ENCODE measurements at places on chromosomes 3 and 15.
A peak's percentile ranks its signal among the peaks of the same experiment; 100 is the strongest.

GRCh38 chr3:62229908-62230307, 143.4 kb downstream of the FEZF2 start:
- DNase-seq = no peak

DNA sequence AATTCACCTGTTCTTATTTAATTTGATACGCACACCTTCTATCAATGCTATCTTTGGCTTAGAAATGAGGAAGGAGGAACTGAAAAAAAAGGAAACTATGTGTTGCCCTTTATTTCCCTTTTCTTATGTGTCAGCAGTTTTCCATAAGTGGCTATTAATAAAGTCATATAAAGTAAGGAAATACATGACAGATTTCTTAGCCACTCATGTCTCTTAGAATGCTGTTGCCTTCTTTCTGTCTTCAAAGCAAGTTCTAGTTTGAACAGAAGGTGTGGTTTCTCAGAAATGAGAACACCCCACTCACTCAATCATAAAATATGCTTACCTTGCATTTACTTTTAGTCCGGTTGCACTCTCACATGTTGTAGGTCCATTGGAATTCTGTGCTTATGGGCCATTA, 640.5 kb upstream of the GRM7 start:
- no peak for DNase-seq

GRCh38 chr3:129624347-129625071, 18.0 kb upstream of the PLXND1 start:
- DNase-seq = no peak

DNA sequence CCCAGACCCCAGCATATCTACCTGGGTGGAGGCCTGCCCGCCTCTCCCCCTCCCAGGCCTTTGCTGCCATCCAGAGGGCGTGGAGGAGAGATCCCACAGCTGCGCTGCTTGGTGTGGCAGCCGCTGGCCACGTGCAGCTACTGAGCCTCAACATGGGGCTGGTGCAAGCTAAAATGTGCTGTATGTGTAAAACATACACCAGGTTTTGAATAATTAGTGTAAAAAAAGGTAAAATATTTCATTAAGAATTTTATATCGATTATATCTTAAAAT, 95.8 kb downstream of the SEC22A start:
- DNase-seq = no peak

DNA sequence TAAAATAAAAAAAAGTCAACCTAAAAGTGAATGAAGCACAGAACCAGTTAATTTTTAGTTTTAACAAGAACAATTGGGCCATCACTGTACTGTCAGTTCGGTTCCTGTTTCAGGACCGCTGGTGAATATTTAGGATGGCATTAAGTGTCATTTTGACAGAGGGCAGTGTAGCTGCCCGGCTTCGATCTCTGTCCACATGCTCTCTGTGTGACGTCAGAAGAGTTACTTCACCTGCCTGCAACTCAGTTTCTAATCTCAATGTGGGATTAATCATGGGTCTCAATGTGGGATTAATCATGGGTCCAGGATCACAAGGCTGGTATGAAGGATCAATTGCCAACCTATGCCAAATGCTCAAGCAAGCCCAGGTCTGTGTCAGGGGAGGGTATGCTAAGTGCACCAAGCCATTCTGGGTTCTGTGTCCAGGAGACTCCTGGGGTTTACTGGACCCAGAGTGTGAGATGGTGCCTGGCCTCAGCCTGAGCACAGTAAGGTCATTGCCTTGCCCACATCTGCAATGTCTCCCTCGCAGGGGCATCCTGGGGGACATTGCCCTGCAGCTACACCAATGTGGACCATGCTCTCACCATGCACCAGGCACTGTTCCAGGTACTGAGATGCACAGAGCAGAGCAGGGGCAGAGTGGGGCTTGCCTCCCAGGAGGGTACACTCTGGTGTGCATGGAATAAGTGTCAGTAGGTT, 8.1 kb downstream of the GABRA5 start:
- no peak for DNase-seq

DNA sequence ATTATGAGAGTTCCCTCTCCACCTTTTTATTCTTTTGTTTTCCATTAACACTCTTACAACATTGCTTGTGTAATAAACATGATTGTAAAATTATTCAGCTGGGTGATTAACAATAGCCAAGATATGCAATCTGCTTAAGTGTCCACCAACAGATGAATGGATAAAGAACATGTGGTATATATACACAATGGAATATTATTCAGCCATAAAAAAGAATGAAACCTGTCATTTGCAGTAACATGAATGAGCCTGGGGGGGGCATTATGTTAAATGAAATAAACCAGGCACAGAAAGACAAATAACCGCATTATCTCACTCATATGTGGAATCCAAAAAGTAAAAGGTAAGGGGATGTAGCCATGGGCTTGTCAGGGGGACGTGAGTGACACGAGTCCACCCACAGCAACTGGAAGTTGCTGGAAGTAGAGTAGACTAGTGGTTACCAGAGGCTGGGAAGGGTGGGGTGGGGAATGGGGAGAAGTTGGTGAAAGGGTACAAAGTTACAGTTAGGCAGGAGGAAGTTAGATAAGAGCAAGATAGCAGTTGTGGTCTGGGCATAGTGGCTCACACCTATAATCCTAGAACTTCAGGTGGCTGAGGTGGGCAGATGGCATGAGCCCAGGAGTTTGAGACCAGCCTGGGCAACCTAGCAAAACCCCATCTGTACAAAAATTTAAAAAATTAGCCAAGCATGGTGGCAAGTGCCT, 28.7 kb upstream of the CD47 start:
- no peak for DNase-seq

DNA sequence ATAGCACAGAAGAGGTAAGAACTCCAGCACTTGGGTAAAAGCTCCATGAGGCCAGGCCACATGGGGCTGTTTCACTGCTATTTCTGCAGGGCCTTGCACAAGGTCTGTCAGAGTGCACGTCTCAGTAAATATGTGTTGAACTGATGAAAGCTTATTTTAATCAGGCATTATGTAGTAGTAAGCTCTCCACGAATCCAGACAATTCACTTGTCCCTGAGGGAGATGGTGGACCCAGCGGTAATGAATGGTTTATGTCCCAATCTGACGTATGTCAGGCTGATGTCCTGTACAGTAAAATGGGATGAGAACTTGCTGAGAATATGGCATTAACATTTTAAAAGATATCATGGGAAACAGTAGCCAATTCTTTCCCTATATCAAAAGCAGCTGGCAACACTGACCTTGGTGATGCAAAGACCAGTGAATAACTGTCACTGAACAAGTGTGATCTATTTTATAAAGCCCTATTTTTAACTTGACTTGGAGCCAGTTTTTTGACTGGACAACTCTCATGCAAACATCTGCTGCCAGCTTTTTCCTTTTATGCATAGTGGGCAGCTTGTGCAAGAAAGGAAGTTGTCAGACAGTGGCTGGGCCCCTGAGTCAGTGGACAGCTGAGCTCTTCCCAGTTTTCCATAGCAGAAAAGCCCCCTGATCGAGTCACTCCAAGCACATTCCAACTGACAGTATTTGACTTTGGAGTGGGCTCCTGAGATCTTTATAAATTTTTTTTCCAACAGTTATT, 519.8 kb upstream of the MDFIC2 start:
- no peak for DNase-seq

- no peak for DNase-seq
Observed at GRCh38 chr3:23809840-23810342, 4.1 kb downstream of the UBE2E1 start.

- DNase-seq = no peak
Observed at GRCh38 chr3:32817257-32817557, 590 bp upstream of the TRIM71 start.

DNA sequence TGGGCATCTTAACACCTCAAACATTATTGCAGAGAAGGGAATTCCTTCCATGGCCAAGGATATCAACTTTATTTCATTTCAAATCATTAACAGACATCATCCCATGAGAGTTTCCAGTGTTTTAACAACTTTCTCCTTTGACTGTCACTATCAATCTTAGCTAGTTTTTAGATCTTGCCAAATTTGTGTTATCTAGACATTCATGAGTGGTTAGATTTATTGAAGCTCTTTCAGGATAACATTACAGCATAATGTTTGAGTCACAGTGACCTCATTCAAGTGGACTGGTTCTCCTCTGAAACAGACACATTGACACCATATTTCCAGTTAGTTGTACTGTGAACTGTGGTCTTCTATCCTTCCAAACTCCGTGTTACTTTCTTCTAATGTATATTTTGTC, 8.6 kb upstream of the TNFAIP8L3 start:
- no peak for DNase-seq

DNA sequence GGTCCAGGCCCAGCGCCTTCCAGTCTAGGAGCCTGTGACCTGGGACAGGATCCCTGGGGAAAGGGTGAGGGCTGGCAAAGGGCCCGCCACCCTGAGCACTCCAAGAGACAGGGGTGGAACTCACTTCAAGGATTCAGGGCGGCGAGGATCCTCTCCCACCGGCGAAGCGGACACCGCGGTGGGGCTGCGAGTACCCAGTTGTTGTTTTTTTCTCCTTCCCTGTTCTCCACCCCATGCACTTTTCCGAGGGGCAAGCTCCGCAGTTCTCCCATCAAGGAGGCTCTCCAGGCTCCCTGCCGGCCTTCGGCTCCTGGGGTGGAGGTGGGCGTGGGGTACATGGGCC, 387 bp upstream of the PAQR5 start:
- no peak for DNase-seq

- DNase-seq = no peak
Observed at GRCh38 chr15:48367483-48367882, 36.3 kb downstream of the DUT start.

DNA sequence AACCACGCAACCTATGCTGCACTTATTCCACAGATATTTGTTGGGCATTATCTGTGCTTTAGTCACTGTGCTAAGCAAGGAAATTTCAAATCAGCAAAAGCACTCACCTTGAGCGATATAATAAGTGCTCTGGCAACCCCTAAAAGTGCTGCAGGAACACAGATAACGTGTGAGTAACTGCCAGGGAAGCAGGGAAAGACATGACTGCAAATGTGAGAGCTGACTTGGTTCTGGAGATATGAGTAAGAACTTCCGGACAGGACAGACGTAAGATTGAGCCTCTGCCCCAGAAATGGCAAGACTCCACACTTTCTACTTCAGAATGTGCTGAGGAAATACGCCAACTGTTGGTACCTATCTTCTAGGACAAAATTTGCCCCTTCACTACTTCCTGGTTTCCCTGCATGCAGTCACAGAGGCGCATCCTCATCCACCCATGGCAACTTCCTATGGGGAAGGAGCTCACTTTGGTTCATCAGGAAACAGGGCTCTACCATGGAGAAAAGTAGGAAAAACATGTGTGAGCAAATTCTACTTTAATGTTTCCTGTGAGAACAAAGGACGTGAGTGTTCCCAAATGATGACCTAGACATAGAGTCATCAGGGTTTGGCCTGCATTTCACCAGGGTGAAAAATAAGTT, 41.7 kb downstream of the AQP9 start:
- no peak for DNase-seq

- DNase-seq = no peak
Observed at GRCh38 chr15:57124036-57124435, 205.6 kb downstream of the TCF12 start.

GRCh38 chr3:40663280-40663679, 138.5 kb downstream of the ZNF621 start:
- no peak for DNase-seq

- DNase-seq = no peak
Observed at GRCh38 chr3:171822431-171823106, 12.3 kb upstream of the PLD1 start.

GRCh38 chr3:114147251-114147650, 31.6 kb downstream of the DRD3 start:
- no peak for DNase-seq

DNA sequence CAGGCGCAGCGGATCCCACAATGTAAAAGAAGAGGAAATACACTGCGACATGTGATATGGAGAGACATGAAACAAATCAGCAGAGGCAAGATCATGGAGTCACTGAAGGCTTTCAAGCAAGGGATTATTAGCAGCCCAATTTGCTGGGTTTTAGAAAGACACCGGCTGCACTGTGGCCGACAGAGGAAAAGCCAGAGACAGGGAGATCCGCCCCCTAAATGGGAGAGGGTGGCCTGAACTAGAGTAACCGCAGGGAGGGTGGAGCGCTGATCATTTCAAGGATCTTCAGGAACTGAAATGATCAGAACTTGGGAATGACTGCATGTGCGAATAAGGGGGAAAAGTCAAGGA, 612 bp upstream of the C15orf40 start:
- DNase-seq = no peak

GRCh38 chr3:43093974-43094373, 11.9 kb downstream of the POMGNT2 start:
- DNase-seq = no peak

DNA sequence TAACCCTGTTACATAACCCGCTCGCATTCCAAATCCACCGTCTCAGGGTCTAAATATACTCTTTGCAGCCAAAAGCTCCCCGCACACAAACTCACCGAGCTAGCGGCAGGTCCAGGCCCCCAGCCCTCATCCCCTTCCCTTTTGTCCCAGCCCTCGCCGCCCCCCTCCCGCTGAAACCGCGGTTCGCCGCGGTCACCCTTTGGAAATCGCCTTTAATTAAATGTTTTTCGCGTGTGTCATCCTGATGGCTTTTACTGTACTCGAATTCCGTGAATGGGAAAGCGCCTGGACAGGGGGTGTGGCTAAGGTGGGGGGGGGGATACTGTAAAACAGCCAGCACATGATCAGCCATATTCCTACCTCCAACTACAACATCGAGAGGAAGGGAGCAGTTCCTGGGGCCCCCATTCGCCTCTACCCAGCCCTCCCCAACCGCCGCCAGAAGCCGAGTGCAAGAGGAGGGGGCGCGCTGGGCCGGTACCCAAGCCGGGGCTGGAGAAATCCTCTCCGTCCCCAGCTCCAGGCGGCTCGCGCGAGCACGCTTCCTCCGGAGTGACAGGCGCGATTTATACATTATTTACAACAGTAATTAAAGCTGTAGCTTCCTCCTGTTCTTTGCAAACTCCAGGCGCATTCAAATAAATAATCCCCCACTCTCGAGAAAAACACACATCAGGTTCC, 1.7 kb downstream of the RORA start:
- DNase-seq = peak; percentile 34

GRCh38 chr15:64634576-64635498, 140.6 kb downstream of the RBPMS2 start:
- DNase-seq = peak; percentile 47

GRCh38 chr3:195815169-195815771, 3.5 kb upstream of the MUC4 start:
- DNase-seq = peak; percentile 21

- DNase-seq = peak; percentile 47
Observed at GRCh38 chr3:170180908-170181885, at the start of gene PHC3. Gene PHC3 (minus strand): TSS chr3:170181733. CDS start chr3:170181715, 18 bp downstream.

DNA sequence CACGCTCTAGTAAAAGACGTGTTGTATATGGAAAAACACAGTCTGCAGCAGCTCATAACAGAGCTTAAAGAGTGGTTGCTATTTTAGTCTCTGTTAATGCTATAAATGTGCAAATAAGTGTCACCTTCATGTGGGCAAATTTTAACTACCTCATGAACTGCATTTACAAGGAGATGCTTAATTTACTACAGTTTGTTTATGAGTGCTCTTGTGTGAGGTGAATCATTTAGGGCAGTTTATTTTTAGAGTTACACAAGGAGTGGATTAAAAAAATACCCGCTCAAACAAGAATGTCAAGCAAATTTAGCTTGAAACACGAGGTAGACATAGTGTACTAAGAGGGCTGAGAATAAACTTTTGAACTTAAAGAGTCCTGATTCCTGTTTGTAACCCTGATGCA, 579.0 kb downstream of the MFSD1 start:
- DNase-seq = peak; percentile 24

- DNase-seq = no peak
Observed at GRCh38 chr3:94862703-94863102, 799.8 kb downstream of the NSUN3 start.
